ENCODE measurements at places on chromosomes 16 and 17. TPM values are rescaled to one million over a fixed set of nuclear protein-coding genes. Genes with fewer than 3 reads are reported as not detected.

Gene IL17C
- total RNA-seq: not detected

DNA sequence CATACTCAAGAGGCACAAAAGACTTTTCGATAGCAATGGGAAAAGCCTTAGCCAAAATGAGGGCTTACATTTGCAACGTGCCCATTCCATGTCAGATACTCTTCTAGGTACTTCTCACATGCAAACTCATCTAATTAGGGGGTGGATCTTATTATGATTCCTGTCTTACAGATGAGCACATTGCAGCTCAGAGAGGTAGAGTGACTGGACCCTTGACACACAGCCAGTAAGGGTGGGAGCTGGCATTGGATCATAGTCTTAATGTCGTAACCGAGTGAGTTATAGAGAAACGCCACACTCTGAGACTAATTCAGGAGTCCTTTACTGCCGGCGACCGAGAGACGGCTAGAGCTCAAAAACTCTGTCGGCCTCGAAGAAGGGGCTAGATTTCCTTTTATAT lies 78.8 kb upstream of the GRIN2A start:
- DNase-seq: no peak

- no peak for DNase-seq
Measured at GRCh38 chr17:74249590-74250270, 24.3 kb upstream of the DNAI2 start.

Gene TMC7
- 1.2 TPM for total RNA-seq

- DNase-seq: peak; percentile 44
Measured at GRCh38 chr17:34248511-34249024, 6.5 kb upstream of the CCL2 start.

Gene KRT12
- total RNA-seq: not detected

Measured in A172 (cell line).